Astrocyte of the spinal cord (primary cell): ENCODE measurements at places on chromosomes 16 and 17.
A peak's percentile ranks its signal among the peaks of the same experiment; 100 is the strongest.

- peak; percentile 95 for DNase-seq
Observed at GRCh38 chr16:23423496-23424049, 29.4 kb downstream of the COG7 start.

DNA sequence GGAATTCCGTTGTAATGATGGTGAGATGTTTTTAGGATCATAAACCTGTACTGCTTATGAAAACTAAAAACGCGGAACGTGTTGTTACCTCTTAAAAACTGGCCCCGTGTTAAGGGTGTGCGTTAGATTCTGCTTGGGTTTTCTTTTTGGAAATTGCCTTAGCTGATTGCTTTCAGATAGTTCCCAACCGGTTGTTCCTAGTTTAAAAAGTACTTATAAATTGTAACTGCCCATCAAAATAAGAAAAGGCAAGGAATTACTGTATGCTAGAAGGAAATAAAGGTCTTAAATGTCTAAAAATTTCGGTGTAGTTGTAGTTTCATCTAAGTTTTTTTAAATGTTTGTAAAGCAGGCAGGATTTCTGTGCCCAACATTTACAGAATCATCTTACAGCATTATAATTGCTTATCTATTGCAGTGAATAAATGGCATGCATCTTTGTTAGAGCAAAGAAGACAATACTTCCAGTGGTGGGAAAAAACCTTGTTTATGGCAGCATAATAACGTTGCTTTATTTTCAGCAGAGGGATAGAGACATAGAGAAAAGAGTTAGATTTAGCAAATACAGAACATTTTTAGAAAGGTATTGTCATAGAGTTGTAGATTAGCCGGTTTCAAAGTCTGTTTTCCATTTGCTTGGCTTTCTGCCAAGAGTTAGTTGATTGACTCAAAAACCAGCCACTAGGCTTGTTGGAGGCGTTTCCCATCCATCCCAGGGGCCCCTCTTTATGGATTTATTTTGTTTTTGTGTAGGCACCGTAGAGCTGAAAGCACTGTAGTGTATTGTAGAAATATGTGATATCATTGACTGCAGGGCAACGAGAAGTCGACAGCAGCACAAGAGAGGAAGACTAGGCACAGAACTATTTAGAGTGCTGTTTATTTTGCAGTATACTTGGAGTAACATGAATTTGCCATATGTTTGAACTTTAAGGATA, 1.7 kb downstream of the PPM1D start:
- peak; percentile 87 for DNase-seq

GRCh38 chr17:64497565-64498035, 746 bp upstream of the POLG2 start:
- no peak for DNase-seq

GRCh38 chr17:67365738-67366192, 612 bp downstream of the PSMD12 start:
- DNase-seq = peak; percentile 59

DNA sequence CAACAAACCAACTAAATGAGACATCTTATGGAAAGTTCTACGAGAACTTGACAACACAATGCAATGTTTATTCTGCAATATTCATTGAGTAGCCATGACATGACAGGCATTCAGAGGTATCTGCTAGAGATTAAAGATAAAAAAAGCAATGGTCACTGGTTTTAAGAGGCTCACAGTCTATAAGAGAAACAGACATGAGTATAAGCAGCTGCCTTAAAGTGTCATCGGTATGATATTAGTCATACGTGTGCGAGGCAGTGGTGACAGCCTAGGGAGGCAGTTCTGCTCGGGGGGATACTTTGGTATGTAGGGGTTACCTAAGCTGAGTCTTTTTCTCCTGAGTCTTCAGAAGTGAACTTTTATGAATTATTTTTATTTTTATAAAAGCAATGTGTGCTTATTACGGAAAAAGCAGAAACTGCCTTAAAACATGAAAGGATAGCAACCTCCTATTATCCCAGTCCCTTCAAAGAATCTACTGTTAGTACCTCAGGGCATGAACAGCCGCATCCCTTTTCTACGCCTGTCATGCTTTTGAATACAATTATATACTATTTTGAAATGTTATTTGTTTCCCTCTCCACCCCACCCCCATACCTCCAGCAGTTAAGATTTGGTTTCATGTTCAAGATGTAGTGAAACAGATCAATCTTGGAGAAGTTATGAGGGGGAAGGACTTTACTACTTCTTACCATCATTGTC, 7.7 kb downstream of the ST6GALNAC1 start:
- no peak for DNase-seq

GRCh38 chr17:1970843-1971384, 54.2 kb downstream of the RTN4RL1 start:
- DNase-seq = no peak

DNA sequence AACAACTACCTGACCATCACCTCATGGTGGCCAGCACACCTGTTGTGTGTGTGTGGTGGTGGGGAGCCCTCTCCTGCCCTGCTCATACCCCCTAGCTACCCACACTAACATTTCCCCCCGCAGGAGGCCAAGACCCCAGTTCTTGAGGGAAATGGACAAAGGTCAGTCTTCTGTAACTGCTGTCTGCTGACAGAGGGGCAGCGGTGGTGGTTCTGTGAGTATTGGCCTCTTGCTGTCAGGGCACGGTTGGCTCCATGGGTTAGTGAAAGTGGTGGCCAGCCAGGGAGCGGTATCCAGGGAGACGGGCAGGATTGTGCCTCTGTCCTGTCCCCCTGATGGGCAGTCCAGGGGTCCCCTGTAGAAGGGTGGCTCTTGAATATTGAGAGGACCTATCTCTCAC, 26.2 kb downstream of the ZNF778 start:
- DNase-seq = no peak

- DNase-seq = no peak
Observed at GRCh38 chr17:78517421-78517820, 59.8 kb downstream of the DNAH17 start.
